ENCODE measurements at places on chromosomes 5 and 9.

DNA sequence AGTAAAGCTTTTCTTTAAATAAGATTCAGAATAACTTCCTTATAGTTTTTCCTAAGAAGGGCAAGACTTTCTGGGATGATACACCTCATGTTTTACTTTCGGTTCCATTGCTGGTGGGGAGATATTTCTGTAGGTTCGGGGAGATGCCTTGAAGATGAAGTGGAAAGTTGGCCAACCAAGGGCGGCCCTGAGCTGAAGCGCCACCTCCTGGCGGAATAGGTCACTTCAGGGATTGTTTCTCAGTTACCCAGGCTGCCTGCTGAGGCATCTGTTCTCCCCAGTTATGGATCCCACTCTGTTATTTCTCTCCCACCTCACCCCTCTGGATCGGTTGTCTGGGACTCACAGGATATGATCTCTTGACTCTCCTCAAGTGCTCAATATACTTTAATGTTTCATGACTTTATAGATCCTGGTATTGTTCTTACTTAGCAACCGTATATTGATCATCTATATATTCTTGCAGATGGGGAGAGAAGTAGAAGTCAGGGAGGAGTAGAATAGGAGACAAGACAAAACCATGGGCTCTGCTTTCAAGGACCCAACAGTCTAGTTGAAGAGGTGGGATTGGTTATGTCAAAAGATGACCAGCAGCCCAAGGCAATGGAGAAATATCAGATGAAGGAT is 23.4 kb downstream of the MEGF10 start:
- DNase-seq = peak; percentile 22

GRCh38 chr5:168916852-168917251 is 337.7 kb upstream of the PANK3 start:
- DNase-seq = no peak

DNA sequence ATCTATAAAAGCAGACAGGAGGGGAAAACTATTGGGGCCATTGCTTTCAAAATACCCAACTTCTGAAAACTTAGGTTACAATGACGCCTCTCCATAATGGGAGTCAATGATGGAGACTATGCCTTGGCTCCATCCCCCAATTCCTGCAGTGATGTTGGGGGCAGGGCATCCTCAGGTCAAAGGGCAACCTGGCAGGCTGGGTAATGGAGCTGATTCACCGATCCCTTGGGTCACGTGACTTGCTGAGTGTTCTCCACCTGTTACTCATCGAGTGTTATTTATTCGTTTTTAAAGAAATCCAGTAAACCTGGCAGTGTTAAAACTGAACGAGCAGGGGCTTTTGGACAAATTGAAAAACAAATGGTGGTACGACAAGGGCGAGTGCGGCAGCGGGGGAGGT is 244.4 kb downstream of the FAM114A2 start:
- DNase-seq = no peak

GRCh38 chr5:110383231-110383630 is 343.2 kb downstream of the TMEM232 start:
- no peak for DNase-seq

- DNase-seq = no peak
These were observed 485.0 kb downstream of the ENC1 start for GRCh38 chr5:74155501-74155900.

DNA sequence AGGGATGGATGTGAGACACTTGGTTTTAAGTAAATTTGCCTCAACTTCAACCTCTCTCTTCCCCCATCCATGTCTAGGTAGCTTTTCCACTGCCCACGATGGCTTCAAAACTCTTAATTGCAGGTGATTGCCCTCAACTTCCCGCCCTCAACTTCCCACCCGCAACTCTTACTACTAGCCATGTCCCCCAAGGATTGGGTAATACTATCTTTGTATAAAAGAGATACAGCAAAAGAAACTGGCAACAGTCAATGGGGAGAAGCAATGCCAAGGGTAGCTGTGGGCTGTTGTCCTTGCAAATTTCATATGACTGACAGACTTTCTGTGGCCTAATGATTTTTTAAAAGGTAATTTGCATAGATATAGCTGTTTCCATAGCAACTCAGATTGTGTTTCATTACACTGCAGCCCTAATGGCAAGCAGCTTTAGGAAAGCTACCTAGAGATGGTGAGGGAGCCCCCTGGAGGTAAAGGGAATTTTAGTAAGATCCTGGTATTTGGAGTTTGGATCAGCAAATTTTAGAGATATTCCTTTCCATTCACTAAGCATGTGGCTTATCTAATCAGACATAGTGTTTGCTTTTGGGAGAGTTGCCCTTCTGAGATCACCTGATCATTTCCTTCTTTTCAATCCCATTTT is 421.5 kb upstream of the DAP start:
- no peak for DNase-seq

DNA sequence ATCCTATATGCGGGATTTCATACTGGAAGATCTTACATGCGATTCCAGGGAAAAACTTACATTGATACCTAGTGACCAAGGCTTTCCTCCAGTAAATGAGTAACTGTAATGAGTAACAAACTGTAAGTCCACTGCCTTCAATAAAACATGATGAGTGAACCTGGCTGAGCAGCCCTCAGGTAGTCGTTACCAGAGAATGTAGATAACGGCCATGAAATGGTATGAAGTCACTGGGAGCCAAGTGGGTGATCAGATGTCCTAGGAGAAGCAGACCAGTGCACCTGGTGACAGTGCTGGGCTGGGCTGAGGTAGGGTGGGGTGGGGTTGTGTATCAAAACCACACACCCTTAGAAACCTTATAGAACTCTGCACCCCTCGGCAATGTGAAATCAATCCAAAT is 203.6 kb downstream of the ALDH1A1 start:
- DNase-seq = no peak

DNA sequence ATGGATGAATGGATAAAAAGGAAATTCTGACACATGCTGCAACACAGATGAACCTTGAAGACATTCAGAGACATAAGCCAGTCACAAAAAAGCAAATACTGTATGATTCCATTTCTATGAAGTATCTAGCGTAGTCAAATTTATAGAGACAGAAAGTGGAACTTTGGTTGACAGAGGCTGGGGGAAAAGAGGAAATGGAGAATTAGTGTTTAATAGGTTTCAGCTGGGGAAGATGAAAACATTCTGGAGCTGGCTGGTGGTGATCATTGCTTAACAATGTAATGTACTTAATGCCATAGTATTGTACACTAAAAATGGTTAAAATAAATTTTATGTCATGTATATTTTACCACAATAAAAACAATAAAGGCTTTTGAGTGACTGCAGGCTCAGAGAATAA is 24.2 kb downstream of the PPIC start:
- no peak for DNase-seq

GRCh38 chr9:136252846-136253245 is 7.2 kb upstream of the QSOX2 start:
- no peak for DNase-seq

DNA sequence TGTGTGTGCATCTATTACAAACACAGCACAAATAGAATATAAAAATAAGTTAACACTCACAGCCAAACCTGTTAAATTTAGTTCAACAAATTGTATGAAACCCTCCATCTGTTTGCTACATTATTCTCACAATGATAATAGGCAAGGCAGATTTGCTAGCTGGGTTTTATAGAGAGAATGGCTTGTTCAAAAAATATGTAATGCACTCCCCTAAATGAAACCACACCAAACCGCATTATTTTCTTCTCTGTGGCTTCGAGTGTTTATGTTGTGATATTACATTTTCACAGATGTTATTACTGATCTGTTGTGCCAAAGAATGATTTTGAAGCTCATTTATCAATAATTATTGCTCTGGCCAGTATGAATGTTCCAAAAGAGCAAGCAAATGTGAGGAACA is 92.9 kb downstream of the SPATA31D1 start:
- DNase-seq = no peak

- DNase-seq = no peak
These were observed 12.8 kb upstream of the TEX48 start for GRCh38 chr9:114694719-114695269.

- DNase-seq = no peak
These were observed 55.2 kb upstream of the ACTBL2 start for GRCh38 chr5:57537811-57538210.

DNA sequence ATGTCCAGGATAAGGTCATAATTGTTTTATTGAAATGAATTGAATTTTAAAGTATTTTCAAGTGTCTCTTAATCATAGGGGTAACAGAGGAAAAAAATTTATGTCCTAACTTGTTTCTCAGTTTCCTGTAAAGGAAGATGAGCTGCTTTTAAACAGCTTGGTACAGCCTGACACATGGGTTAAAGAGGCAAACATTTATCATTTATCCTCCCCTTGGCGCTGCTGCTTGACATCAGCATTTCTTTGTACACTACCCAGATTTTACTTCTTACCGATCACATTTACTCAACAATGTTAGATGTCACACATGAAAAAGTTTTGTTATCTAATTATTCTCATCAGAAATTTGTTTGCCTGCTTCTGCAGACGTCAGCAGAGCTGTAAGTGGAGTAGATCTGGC is 79.4 kb upstream of the CTSL start:
- DNase-seq = no peak
